ENCODE measurements at places on chromosomes 5 and 9.

GRCh38 chr9:76882686-76883085 is 23.2 kb downstream of the PRUNE2 start:
- H3K4me1 ChIP-seq: no peaks in the 10 kb centered on the region
- no peak overlapping the region for H3K27ac ChIP-seq
- H3K4me3 ChIP-seq: no peak overlapping the region

GRCh38 chr5:74738406-74738805 is 28.5 kb downstream of the GFM2 start:
- H3K4me3 ChIP-seq: no peak overlapping the region
- DNase-seq: no peak
- H3K27ac ChIP-seq: no peak overlapping the region
- peaks cover 68% of the 10 kb centered on the region for H3K36me3 ChIP-seq
- no peaks in the 10 kb centered on the region for H3K27me3 ChIP-seq

DNA sequence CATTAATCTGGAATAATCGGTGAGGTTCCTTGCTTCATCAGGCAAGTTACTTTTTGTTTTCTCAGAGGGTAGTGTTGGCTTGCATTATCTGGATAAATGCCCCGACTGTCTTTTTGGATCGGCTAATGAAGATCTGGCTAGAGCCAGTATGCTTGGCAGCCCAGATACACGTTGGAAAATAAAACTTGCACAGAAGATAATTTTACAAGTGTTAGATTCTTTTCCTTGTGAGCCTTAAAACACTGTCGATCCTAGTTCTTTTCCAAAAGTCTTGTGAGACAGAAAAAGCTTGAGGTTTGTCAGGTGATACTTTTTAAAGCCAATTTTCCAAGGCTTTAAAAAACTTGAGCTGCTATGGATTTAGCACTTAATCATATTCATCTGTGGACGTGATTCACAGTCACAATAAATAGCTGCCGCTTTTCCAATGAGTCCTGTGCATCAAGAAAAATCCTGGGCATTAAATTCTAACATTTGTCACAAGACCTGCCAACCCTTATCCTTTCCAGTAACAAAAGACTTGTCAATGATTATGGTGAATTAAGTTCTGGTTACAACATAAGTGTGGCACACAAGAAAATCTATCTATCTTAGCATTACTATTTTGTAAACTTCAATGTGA is 68.5 kb downstream of the PRLR start:
- H3K27ac ChIP-seq: no peak overlapping the region
- H3K27me3 ChIP-seq: peaks cover 14% of the 10 kb centered on the region
- no peak for DNase-seq
- H3K36me3 ChIP-seq: no peaks in the 10 kb centered on the region
- no peaks in the 10 kb centered on the region for H3K4me1 ChIP-seq

DNA sequence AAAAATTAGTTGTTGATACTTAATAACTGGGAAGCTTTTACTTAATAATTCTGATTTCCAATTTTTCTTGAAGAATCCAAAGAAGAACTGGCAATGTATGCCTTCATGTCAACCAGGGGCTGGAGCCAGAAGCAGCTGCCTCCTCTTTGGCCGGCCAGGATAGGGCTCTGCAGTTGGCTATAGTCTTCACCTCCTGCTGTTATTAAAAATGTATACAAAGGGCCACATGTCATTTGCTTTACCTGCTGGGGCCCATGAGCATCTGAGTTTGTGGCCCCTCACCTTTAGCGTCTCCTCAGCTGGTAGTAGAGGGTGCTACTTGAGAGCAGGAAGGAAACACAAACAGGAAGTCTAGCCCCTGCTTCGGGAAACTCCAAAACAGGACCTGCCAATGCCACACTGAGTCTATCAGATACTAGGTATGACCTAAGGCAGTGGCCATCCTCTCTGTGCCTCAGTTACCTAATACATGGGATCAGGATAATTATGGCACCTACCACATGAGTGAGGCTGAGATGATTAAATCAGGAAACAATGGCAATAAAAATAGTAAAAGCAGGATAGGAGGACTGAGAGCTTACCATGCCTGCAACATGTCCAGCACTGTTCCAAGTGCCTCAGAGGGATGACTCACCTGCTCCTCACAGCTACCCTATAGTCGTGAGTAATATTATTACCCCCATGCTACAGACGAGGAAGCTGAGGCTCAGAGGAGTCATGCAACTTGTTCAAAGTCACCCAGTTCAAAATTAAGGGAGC is 21.3 kb downstream of the CCDC69 start:
- DNase-seq: peak; percentile 99
- H3K36me3 ChIP-seq: peaks cover 7% of the 10 kb centered on the region
- no peaks in the 10 kb centered on the region for H3K27me3 ChIP-seq
- peaks cover 11% of the 10 kb centered on the region for H3K4me1 ChIP-seq

DNA sequence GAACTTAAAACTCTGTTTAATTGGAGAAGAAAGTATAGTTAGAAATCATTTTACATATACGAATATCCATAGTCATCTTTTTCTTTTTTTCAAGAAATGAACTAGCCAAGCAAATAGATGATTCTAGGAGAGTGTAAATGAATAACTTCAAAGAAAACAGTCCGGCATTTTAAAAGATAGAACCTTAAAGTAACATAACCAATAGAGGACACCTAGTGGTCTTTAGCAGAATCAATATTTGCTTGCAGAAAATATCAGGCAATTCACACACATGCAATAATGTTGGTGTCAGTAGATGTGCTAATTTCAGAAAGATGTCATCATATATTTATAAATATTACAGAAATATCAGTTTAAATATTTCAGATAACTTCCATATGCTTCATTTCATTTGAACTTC is 57.1 kb downstream of the HCN1 start:
- H3K27me3 ChIP-seq: no peaks in the 10 kb centered on the region
- H3K4me3 ChIP-seq: no peak overlapping the region
- DNase-seq: peak; percentile 7
- H3K4me1 ChIP-seq: peaks cover 11% of the 10 kb centered on the region

Measured in MCF 10A (cell line).